ENCODE measurements at places on chromosomes 3 and 15. TPM values are rescaled to one million over a fixed set of nuclear protein-coding genes. Genes with fewer than 3 reads are reported as not detected.

TRIM42 gene
- not detected for polyA plus RNA-seq

- DNase-seq: no peak
These were observed 129.0 kb upstream of the NEO1 start for GRCh38 chr15:72923289-72923688.

- DNase-seq: no peak
These were observed 42.4 kb upstream of the KY start for GRCh38 chr3:134693226-134693625.

GRCh38 chr3:170128977-170129431 lies 52.5 kb downstream of the PHC3 start:
- DNase-seq: no peak

DNA sequence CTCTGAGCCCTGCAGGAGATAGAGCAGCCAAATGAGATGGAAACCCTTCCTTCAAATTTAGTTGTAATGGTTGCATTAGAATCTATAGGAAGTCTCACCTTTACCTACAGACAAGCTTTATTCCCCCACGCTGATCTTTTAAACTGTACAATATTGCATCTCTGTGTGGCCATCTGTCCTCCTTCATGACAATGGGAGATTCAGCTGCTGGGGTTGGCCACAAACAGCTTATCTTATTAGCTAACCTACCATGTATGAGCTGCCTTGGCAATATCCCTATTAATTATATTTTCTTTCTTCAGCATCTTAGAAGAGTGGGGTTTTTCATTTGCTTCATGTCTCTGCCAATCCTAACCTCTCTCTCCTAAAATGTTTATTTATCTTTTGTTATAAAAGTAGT lies 238.7 kb upstream of the NR2E3 start:
- DNase-seq: no peak

All from left renal cortex interstitium (tissue), 4 donors.